ENCODE measurements at places on chromosomes 1 and 21.

DNA sequence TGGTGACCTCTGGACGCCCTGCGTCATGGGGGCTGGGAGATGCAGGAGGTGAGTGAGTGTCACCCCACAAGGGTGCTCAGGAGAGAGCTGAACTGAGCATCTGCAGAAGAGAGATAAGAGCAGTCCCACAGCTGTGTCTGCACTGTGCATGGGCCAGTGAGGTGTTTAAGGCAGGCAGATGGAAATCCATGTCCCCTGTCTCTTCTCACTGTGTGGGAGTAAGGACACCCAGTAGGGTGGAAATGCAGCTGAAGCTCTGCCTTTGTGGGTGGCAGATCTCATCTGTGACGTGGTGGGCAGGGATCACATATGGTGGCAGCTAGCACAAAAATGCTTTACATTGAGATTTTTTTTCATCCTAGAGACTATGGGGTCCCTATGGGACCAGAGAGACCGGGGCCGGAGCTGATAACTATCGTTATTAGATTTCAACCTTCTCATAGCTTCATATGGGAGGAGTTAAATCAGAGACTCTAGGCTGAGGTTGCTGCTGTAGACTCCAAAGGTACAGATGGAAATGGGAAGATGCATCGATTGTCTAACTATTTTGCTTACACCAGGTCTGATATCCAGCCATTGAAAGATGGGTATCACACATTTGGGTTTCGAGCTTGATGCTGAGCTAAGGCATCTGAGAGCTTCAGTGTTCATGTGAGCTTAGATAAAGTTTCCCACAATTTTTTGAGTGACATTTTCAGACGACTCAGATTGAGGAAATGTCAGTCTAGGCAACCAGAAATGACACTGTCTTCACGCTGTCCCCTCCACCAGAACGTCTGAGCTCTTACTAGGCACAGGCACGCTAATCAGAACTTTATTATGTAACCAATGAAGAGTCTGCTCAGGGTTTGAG is 65.3 kb upstream of the PSEN2 start:
- DNase-seq = no peak

DNA sequence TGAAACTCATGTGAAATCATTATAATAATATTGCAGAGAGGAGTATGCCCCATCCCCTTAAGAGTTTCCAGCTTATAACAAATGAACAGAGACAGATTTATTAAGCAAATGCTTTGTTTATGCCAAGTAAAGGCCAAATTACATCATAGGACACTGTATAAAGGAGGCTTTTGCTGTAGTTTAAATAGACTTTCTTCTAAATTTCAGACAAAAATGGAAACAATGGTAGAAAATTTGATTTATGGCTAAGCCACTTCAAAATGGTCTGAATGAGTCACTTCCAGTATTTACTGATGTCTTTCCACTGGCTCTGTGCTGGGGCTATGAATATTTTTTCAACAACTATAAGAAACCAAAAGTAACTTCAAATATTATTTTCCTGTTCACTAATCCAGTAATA is 81.1 kb upstream of the ST6GALNAC5 start:
- no peak for DNase-seq

DNA sequence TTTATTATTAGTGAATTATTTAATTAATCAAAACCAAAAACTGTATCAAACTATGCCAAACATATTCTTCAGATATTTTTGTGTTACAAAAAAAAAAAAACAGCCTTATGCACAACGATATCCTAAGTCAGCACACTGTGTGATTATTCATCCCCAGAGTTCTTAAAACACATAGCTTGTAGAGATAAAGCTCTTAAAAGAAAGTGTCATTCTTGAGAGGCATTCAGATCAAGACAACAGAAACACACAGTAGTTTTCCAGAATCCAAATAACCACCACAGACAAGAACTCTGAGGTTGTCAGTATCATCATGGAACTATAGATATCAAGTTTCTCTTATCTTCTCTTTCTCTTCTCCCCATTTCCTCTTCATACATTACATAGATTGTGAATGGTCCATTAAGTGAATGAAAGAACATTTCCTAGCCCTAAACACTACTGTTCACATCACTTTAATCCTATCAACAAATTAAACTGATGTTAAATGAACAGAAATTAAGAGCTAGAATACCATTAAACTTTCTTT is 13.5 kb downstream of the ZZZ3 start:
- no peak for DNase-seq

DNA sequence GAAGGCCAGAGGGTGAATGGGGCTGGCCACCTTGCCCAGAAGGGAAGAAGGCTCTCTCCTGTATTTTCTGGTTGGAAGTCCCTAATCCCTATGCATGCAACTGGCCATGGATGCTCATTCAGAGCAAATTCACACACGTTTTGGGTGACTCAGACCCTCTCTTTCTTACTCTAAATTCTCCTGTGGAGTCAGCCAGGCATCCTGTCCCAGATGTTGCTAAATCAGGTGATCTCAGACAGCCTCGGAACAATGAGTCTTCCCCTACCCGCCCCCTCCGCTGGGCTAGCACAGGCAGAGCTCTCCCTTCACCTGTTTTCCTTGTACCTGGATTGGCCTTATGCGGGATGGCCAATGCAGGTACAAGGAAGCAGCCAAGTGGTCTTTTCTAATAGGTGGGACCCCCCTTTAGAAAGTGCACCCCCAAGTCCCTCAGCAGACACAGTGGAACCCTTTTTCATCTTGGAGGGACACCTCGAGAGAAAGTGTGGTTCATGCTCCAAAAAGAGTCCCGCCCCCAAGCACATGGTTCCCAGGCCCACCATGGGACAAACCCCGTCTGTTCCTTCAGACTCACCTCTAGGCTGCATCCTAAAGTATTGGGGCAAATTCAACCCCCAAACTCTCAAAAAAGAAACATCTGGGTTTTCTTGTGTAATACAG is 8.6 kb downstream of the S100A6 start:
- DNase-seq = no peak

GRCh38 chr1:177849130-177849529 is 120.7 kb downstream of the SEC16B start:
- DNase-seq = no peak

- DNase-seq = no peak
Observed at GRCh38 chr1:203443296-203443695, 32.3 kb upstream of the PRELP start.

GRCh38 chr1:214709241-214709640 is 106.2 kb downstream of the CENPF start:
- DNase-seq = no peak

DNA sequence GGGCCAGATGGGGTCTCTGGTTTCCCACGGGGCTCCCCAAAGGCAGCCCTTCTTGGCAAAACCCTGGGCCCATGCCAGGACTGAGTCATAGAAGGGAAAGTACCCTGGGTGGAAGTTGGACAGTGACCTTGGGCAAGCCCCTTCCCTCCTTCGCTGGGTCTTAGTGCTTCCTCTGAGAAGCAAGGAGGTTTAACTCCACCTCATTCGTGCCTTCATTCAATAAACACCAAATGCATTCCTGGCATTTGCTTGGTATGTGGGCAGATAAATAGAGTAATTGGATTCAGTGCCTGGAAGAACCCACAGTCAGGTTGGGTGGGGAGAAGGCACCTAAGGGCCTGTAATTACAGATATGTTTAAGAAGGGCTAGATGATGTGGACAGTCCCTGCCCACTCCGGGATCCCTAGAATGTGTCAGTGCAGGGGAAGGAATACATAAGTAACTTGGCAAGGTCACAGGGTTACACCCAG is 36.3 kb upstream of the CITED4 start:
- peak; percentile 34 for DNase-seq

DNA sequence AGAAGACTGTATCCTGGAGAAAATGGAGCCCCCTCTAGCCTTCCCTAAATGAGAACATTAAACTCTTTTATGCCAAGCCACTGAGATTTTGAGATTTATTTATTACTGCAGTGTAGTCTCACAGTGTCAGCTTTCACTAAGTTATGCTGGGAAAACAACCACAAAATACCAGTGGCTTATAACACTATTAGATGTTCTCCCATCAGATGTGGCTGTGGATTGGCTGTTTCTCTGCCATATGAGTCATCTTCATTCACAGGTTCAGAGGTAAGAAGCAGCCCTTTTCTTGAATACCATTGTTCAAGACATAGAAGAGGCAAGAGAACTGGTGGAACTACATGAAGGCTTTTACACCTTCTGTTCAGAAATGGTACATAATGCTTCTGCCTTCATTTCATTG is 32.1 kb upstream of the ST6GALNAC5 start:
- DNase-seq = peak; percentile 3

DNA sequence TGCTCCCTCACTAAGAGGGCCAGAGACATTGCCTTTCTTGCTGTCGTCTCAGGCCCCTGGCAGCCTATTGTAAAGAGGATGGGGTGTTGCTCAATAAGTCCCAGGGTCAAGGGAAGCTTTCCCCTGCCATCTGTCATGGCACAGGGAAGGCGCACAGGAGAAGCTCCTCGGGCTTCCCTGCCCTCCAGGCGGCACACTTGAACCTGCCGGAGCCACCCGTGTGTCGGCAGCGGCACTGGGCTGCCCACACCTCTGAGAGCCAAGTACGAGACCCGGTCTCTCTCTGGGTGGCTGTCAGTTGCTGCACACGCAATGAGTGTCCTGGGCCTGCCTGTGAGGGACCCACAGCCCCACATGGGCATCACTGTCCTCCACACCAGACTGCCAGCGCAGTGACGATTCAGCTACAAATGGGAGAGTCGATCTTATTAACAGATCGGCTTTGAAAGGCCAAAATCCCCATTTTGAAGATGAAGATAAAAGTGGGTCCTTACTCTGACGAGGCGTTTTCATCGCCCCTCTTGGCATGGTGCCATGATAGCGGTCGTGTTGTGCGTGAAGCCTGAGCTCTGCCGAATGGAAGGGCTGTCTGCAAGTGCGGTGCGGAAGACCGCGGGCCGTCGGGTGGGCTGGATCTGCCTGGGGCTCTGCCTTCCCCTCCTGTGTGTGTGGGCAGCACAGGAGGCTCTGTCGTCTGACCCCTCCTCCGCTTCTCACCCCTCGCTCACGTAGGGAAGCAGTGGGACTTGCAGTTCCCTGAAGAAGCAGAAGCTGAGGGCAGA is 29.2 kb upstream of the PDXK start:
- DNase-seq = no peak

DNA sequence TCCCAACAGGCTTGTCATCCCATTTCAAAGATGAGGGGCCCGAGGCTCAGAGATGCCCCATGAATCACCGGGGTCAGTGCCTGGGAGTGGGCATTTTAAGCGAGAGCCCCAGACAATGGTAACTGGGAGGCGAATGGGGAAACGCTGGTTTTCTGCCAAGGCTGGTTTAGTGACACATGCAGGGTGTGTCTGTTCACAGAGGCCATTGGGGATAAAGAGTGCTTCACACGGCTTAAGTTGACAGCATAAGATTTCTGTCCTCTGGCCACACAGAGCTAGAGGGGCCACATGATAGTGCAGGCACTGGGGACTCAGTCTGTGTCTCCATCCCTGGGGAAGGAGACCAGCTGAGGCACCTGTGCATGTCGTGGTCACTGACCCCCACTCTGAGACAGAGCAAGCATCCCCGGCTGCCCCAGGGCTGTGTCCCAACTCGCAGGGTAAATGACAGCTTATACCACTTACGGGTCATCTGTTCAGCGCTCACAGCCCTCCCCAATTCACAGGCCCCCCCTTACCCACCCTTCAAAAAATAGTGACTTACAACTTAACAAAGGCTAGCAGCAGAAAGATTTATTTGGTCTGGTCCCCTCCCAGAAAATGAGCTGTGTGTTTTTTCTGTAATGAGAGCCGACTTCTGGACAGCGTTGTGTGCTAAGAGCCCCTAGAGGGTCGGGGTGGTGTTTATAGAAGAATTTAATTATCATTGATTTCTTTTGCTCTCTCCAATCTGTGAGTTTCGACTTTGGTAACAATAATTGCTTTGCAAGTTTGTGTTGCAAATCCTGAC is 34.9 kb upstream of the ARHGEF16 start:
- DNase-seq = no peak

GRCh38 chr21:38979271-38980121 is 173.8 kb downstream of the ETS2 start:
- DNase-seq = no peak

DNA sequence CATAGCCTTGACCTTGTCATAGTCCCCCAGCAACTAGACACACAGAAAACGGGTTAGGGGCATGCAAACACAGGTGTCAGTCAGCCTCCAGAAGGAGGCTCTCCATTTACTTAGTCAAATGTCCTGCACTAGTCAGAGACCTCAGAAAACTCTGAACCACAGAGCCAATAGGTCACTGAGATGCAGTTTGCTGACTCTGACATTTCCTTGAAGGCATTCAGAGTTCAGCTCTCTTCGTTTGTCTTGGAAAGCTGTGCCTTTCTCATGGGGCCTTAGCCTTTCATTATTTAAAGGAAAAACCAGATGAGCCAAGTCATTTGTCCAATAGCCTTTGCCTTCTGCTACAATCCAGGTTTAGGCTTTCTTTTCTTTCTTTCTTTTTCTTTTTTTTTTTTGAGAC is 3.5 kb downstream of the OLFML2B start:
- peak; percentile 12 for DNase-seq

DNA sequence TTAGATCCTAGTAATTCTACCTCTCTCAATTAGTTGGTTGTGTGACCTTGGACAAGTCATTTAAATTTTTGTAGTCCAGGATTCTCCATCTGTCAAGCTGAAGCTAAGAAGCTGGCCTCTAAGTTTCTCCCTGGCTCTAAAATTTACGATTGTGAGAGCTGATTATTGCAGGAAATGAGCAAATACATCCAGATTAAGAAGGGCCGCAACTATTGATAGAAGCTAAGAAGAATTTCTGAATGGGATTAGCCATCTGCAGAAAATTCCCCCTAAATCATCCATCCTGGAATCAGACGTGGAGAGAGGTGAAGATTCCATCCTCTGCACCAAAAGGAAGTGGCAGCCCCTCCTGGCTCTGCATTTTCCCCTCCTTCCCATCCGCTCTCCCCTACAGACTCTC is 55.0 kb downstream of the HIVEP3 start:
- DNase-seq = no peak

DNA sequence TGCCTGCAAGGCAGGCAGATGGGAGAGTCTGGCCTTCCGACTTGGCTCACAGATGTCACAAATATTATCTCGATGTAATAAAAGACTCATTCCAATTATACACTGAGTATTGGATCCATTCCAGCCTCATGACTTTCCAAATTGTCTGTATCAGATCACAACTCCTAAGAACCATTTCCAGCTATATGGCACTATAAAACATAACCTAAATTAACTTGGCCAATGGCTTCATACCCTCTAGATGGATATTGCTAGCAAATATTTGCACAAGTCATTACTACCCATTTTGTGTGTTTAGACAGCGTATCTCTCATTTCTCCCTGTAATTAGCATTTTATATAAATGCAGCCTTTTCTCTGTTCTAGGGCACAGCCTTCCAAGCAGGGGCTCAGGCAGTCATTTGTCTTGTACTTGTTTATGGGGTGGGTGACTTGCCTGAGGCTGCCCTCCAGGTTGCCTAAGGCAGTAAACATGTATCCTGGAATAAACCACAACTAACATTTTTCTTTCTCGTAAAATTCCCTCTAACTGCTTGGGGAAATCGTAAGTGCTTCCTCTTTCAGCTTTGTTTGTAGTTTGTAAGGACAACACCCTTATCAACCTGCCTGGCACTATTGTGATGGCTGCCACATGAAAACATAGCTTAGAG is 70.6 kb upstream of the KCNJ6 start:
- DNase-seq = no peak

DNA sequence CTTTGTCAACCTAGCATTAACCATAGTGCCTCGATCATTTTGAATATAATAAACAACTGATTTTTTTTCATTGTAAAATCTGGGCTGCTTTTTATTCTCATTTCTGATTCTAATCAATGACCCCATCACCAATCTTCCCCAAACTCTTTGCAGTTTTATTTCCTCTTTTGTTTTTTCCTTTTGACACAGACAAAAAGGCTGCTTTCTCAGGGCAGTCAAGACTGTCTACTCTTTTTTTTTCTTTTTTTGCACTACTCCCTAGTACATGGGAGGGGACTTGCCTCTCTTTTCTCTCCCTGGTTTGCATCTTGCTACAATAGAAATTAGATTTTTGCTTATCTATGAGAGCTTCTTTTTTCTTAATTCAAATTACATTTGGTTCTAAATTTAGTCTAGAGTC is 987.9 kb downstream of the ADGRL2 start:
- no peak for DNase-seq

All from brain microvascular endothelial cell (primary cell).